ENCODE measurements at places on chromosomes 6 and 20. TPM values are rescaled to one million over a fixed set of nuclear protein-coding genes. Genes with fewer than 3 reads are reported as not detected.

The KCNB1 gene
- total RNA-seq = 10.0 TPM

The DEFB132 gene
- total RNA-seq = not detected

The ZSCAN31 gene
- 10.6 TPM for total RNA-seq

The SEMG2 gene
- total RNA-seq = not detected

The TP53TG5 gene
- total RNA-seq = not detected

The ARFGEF3 gene
- total RNA-seq = 38.3 TPM

The TSPO2 gene
- not detected for total RNA-seq

The COL9A3 gene
- 3.8 TPM for total RNA-seq

The PAQR8 gene
- total RNA-seq = 20.6 TPM

The MMS22L gene
- 27.5 TPM for total RNA-seq

The CCN5 gene
- not detected for total RNA-seq

The LRFN2 gene
- 5.4 TPM for total RNA-seq

The SRMS gene
- not detected for total RNA-seq

Data from cerebellum (tissue), 4 donors.